GOT3 (cell line): ENCODE measurements at places on chromosomes 1 and 21.

- no peak for DNase-seq
Observed at GRCh38 chr1:113141650-113142473, 68.9 kb downstream of the LRIG2 start.

GRCh38 chr1:89451011-89451410 lies 73.6 kb upstream of the LRRC8B start:
- no peak for DNase-seq

GRCh38 chr1:225631021-225631663 lies 21.8 kb downstream of the ENAH start:
- DNase-seq, result no peak

DNA sequence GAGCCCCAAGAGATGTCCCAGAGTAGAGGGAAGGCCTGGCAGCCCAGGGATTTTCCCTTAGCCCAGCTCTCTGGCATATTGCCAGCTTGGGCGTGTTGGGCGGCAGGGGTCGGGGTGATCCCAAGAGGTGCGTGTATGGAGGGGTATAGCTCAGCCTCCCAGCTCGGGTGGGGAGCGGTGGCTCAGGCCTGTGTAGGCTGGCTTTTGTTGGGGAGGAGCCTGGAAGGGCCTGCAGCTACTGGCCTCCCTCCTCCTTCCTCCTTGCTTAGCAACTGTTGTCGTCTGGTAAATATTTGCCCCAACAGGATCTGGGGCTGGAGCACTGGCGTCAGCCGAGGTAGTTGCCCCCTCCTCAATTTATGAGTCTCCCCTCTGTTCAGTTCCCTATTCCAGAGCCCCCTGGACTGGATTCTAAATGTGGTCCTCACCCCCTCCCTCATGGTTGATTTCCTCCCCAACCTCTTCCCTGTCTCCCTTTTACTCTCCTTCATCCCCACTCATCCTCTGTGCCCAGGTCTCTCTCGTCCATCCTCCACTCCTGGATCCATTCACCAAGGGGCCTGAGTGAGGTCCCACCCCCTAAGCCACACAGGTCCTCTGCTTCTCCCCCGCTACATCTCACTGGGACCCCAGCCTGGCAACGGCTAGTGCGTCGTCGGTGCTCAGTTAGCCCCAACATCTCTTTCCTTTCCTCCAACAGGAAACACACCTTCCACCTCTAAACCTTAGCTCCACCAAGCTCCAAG lies 10.3 kb upstream of the LMNA start:
- peak; percentile 52 for DNase-seq

GRCh38 chr1:19728413-19729145 lies 63.9 kb downstream of the HTR6 start:
- no peak for DNase-seq

- no peak for DNase-seq
Observed at GRCh38 chr21:35291973-35292627, 243.0 kb upstream of the RUNX1 start.

- DNase-seq, result no peak
Observed at GRCh38 chr1:228689255-228689654, 46.0 kb upstream of the RHOU start.

DNA sequence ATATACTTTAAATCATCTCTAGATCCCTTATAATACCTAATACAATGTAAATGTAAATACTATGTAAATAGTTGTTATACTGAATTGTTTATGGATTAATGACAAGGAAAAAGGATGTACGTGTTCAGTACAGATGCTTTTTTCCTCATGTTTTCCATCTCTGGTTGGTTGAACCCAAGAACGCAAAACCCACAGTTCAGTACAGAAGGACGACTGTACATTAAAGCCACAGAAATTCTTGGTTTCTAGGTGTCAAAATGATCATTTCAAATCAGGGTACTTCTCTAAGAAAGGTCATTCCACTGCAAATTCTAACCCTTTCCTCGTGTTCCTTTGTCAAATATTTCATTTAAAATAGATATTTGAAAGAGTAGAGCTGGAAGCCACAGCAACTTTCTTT lies 158.1 kb downstream of the VAV3 start:
- no peak for DNase-seq

- no peak for DNase-seq
Observed at GRCh38 chr1:111030590-111030989, 66.9 kb upstream of the LRIF1 start.

GRCh38 chr1:7470904-7471638 lies 300.0 kb upstream of the VAMP3 start:
- DNase-seq, result peak; percentile 76

DNA sequence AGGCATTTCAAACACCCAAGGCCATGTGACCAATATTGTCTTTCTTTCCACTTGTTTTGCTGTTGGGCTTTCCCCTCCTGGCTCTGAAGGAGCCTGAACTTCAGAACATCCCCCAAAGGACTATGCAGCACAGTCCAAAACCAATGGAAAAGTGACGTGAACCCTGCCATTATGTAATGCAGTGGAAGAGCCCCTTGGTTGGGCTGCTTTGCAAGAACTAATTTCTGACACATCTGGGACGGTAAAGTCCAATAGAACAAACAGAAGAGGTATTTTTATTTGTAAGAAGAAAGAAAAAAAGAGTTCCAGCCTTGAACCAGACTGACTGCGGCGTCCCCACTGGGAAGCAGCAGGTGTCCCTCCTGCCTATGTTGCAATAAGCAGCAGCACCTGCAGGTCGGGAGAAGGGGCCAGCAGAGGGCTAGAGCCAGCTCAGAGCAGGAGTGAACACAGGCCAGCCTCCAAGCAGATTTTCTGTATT lies 116.7 kb downstream of the CDC7 start:
- no peak for DNase-seq

- DNase-seq, result no peak
Observed at GRCh38 chr1:108557296-108557695, 2.6 kb upstream of the EEIG2 start.

DNA sequence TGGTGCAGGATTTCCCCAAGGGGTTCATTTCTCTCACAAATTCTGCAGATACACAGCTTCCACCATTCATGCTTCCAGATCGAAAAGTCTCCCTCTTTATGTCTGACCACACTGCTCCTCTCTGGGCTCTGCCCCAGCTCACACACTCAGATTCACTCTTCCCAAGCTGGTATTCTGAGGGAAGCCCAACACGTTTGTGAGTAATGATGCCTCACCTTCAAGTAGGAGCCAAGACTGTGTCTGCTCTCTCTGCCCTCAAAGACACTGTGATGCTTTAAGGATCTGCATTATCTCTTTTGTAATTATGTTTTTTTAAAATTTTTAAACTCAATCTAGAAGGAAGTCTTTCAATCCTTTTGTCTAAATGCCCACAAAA lies 19.8 kb downstream of the PRAMEF11 start:
- DNase-seq, result no peak

- no peak for DNase-seq
Observed at GRCh38 chr1:36924282-36924811, 110.0 kb downstream of the GRIK3 start.

DNA sequence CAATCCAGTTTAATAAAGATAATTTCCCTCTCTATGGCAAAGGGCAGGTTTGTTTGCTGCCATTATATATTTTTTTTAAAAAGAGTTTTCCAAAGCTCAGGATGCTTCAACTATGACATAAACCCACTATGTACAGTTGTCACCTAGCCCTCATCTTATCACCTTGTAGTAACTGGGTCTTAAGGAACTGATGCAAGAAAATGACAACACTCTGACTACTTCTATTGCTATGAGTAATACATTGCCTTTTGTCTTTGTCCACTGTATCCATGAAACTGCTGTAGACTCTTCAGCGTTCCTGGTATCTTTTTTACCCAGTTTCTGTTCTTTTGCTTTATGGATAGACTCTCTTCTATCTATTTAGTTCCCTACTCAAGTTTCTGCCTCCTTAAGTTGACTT lies 586.5 kb downstream of the NEGR1 start:
- DNase-seq, result no peak

DNA sequence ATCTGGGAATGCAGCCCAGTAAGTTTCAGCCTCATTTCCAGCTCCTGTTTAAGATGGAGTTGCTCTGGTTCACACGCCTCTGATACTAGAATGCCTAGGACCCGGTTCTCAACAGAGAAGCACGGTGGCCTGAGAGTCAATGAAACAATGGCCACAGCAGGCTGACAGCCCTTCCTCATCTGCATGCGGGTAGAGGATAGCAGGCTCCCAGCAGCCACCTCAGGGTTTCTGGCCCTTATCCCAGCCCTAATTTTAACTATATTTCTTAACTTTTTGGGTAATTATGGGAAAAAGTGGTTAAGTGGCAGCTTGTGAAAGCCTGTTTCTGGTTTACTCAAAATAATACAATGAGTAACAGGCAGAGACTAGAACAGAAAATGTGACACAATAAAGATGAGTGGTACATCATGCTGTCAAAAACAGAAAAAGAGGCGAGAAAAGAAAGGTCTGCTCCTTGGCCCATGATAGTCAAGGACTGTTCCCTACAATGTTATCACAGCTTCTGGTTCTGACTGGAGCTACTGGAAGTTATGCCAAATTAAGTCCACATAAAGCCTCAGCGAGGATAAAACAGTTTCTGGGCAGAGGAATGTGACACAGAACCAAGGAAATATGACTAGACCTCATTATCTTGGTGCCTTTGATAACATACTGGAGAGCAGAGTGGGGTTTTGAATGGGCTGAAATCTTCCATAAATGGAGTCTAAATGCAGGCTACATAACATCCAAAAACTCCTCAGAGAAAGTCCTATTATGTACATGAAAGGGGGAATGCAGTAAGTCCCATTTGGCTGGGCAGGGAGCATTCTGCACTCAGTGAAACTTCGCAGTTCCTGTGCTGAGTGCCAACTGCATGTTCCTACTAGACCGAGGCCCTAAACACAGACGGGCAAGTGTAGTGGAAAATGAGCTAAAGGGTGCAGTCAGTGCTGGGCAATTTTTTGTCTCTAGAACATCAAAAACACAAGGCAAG lies 92.1 kb downstream of the NIBAN1 start:
- DNase-seq, result no peak

DNA sequence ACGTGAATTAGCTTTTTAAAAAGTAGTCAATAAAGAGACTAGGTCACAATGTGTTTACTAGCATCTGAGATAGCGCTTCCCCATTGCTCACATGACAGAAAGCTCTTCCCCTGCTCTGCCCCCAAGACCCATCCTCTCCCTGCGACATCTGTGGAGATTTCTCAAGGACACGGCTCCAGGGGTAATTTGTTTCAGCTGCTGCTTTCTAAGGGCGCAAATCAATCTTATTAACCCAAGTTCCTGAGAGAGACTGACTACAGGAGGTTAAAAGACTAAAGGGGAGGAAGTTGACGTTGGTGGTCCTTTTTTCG lies at the start of gene MYOCOS:
Gene MYOCOS, plus strand, starts transcription at position 92 of the 311 bp plus-strand sequence. CDS start 1,641 bp downstream, outside the sequence.
- DNase-seq, result no peak

DNA sequence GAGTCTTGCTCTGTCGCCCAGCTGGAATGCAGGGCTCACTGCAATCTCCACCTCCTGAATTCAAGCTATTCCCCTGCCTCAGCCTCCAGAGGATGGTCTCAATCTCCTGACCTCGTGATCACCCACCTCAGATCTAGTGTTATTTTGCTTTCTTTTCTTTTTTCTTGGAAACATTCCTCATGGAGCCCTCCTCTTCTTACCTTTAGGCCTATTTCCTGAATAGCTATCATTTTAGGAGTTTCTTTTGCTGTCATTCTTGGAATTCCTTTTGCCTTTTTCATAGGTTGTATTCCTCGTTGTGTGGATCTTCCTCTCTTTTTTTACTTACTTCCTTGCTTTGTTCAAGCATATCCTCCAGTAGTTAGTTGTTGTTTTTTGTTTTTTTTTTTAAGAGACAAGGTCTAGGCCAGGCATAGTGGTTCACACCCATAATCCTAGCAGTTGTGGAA lies 173.8 kb downstream of the RASAL2 start:
- no peak for DNase-seq

DNA sequence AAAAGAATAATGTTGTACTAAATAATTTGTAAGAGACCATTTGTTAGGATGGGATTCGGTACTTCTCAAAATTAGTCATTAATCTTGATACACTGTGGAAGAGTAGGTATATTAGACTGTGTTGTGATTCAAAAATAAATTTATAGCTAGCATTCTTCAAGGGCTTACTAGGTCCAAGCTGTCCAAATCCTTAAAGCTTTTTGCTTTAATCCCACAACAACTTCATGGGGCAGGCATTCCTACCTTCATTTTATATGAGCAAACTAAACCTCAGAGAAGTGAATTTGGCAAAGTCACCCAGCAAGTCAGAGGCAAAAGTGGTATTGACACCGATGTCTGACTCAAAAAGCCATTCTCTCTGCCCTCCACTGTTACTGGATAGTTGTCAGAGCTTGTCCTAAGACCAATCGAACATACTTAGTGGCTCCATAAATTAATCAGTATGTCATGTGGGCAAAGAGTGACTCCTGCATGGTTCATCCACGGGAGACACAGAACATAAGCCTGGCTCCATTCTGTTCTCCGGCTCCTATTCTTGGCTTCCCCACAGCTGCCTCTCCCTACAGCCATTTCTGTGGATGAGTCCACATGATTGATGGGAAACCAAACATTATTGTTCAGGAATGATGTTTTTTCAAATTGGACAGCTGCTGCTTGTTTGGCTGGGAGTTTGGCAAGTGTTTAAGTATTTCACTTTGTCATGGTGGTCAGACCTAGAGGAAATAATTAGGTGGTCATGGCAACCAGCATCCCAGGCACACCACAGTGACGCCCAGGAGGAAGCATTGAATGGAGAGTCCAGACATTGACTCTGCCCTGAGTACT lies 133.4 kb upstream of the FGGY start:
- DNase-seq, result no peak

- no peak for DNase-seq
Observed at GRCh38 chr1:24254783-24255182, 64.4 kb upstream of the GRHL3 start.

GRCh38 chr1:53669621-53670191 lies 69.3 kb downstream of the GLIS1 start:
- no peak for DNase-seq

- DNase-seq, result no peak
Observed at GRCh38 chr1:117284399-117285215, 73.9 kb upstream of the VTCN1 start.

DNA sequence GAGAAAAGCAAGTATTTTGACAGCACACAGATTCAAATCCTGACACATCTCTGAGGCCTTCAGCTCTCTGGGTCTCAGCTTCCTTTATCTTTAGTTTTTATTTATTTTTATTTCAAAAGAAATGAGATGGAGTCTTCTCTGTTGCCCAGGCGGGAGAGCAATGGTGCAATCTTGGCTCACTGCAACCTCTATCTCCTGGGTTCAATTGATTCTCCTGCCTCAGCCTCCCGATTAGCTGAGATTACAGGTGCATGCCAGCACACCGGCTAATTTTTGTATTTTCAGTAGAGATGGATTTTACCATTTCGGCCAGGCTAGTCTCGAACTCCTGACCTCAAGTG lies 19.1 kb upstream of the ATP2B4 start:
- no peak for DNase-seq

DNA sequence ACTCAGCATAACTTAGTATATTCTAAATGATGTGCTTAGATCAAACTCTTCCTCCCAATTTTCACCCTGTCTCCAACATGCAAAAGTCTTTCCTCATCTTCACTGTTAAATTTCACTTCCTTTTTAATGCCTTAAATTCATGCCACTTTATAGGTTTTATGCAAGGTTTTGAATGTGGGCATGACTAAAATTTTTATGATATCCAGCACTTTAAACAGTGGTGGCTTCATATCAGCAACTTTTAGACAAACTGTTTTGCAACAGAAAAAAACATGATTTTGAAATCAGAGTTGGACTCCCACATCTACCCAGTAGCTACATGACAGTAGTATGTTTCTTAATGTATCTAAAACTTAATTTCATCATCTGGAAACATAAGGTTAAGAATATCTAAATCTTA lies 84.7 kb upstream of the ZP4 start:
- no peak for DNase-seq
